ENCODE measurements at places on chromosomes 11 and 22. TPM values are rescaled to one million over a fixed set of nuclear protein-coding genes. Genes with fewer than 3 reads are reported as not detected.

DNA sequence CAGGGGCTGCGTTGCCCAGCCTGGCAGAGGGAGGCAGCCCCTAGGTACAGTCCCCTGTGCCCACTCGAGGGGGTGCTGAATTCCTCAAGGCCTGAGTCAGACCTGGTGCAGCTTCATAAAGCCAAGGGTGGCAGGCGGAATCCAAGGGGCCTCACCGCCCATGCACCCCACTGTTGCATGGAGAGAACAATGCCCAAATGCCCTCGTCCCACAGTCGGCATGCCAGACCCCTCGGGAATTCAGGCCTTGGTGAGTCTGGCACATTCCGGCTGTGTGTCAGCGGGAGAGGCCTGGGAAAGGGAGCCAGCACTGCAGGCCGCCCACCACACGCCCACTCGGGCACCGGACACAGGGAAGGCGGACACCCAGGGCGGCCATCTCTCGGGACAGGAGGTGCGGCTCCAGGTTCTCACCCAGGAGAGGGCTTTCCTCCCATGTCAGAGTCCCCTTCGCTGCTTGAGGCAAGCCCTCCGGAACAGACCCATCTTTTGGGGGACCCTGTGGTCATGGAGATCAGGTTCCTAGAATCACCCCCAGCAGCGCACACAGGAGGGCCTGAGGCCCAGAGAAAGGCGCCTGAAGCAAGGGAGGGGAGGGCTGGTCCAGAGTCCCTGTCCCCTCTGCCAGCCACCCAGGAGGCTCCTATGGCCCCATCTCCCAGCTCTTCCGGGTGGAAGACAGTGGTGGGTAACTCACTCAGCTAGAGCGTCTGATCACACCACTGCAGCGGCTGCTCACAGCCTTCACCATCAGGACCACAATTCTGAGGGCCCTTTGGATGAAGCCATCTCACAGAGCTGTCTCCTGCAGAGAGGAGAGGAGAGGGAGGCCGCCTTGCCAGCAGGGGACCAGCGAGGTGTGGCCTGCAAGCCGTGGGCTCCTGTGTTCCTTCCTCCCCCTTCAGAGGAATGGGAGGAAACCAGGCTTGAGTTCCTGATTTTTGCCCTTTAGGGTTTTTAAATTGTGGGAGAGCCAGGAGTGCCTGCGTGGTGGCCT lies 31.6 kb upstream of the KCNQ1OT1 start:
- ATAC-seq = no peak

GRCh38 chr11:6319001-6319703 lies 1.1 kb downstream of the CAVIN3 start:
- peak; percentile 21 for ATAC-seq

- no peak for ATAC-seq
Measured at GRCh38 chr11:102194257-102194656, 84.0 kb downstream of the YAP1 start.

DNA sequence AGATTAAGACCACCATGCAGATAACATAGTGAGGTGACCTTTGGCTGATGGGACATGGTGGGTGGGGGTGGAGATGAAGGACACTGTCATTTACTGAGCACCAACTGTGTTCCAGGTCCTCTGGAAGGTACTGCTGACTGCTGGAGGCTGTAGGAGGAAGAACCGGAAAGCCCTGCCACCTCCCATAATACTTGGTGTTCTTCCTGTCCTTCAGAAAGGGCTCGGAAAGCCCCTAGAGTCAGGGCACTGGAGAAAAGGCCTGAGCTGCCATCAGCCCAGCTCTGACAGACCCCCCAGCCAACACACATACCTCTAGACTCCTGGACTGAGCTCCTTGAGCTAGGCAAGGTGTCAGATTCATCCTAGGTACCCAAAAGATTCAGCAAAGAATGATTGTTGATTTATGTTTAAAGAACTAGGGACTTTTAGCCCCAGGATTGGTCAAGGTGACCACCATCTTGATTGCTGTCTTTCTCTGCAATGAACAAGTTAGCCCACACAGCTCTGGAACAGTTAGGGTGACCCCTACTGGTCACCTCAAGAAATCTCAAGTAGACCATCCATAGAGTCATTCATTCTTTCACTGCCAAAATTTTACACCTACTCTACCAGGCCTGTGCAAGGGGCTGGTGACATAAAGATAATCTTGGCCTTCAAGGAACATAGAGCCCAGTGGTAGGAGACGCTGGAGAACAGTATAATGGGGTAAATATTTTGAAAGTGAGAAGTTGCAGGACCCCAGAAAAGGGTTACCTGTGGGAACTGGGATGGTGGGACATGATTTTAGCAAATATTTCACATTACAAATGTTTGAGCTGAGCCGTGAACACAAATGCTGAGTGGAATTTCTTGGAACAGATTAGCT lies 39.4 kb downstream of the IRAG1 start:
- peak; percentile 61 for ATAC-seq

GRCh38 chr11:132058211-132058772 lies 687.9 kb downstream of the NTM start:
- no peak for ATAC-seq

DNA sequence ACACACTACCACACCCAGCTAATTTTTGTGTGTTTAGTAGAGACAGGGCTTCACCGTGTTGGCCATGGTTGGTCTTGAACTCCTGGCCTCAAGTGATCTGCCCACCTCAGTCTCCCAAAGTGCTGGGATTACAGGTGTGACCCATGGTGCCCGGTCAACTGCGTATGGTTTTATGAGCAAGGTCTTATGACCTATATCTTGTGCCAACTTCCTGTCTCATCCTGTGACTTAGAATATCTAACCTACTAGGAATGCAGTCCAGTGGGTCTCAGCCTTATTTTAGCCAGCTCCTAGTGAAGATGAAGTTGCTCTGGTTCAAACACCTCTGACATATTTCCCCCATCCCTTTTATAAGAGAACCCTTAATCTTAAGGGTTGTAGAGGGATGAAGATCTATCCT lies 66.1 kb upstream of the OR5AN1 start:
- no peak for ATAC-seq

GRCh38 chr22:25853078-25853477 lies 111.1 kb downstream of the MYO18B start:
- peak; percentile 45 for ATAC-seq

GRCh38 chr11:111476956-111477355 lies 35.2 kb downstream of the BTG4 start:
- no peak for ATAC-seq

GRCh38 chr11:2258501-2259465 lies 11.6 kb downstream of the ASCL2 start:
- no peak for ATAC-seq

DNA sequence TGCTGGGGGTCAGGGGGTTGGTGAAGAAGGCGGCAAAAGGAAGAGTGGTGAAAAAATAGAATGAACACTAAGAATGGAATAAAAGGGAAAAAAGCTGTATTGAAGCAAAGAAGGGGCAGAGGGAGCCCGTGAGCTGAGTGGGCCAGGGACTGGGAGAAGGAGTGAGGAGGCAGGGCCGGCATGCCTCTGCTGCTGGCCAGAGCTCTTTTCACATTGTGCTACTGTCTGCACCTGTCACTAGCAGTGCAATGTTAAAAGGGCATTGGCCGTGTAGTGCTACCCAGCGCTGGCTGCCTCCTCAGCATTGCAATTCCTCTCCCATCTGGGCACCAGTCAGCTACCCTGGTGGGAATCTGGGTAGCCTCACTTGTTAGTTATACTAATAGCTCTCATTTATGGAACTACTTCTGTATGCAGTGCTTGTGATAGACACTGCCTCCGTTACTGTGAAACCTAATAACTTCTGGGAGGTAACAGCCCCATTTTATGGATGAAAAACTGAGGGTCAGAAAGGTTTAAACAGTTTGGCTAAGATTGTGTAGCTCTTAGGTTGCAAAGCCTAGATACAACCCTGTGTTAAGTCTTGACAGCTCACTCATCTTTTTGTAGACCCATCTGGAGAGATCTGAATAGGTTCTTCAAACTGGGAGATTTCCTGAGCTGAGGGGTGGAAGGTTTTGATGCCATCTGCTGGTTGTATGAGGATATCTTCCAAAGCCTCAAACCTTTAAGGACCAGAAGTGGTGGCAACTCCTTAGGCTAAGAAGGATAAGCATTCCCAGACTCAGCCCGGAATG lies 8.5 kb downstream of the YPEL4 start:
- peak; percentile 38 for ATAC-seq

GRCh38 chr11:26698224-26698623 lies 23.6 kb downstream of the SLC5A12 start:
- no peak for ATAC-seq

GRCh38 chr11:43962383-43963278 lies 20.2 kb downstream of the C11orf96 start:
- ATAC-seq = no peak

- peak; percentile 14 for ATAC-seq
Measured at GRCh38 chr11:66543263-66544107, 2.4 kb downstream of the ZDHHC24 start.

GRCh38 chr11:46669711-46670139 lies 30.7 kb downstream of the ARHGAP1 start:
- no peak for ATAC-seq

GRCh38 chr11:88689548-88690240 lies 352.2 kb upstream of the CTSC start:
- peak; percentile 64 for ATAC-seq

DNA sequence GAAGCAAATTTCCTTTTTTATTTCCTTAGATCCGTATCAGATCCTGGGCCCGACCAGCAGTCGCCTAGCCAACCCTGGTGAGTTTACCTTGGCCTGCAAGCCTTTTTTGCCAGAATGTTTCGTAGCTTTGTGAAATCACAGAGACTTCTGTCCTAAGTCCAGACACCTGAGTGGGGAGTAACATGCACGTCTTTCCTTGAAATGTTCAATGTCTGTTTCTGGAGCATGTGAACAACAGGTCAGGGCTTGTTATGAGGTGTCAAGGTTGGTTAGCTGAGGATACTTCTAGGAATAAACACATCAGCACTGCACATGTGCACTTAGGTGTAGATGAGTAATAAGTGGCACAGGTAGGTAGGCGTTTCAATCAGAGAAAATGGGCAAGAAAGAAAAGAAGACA lies 58.0 kb downstream of the KCNJ1 start:
- ATAC-seq = peak; percentile 76

DNA sequence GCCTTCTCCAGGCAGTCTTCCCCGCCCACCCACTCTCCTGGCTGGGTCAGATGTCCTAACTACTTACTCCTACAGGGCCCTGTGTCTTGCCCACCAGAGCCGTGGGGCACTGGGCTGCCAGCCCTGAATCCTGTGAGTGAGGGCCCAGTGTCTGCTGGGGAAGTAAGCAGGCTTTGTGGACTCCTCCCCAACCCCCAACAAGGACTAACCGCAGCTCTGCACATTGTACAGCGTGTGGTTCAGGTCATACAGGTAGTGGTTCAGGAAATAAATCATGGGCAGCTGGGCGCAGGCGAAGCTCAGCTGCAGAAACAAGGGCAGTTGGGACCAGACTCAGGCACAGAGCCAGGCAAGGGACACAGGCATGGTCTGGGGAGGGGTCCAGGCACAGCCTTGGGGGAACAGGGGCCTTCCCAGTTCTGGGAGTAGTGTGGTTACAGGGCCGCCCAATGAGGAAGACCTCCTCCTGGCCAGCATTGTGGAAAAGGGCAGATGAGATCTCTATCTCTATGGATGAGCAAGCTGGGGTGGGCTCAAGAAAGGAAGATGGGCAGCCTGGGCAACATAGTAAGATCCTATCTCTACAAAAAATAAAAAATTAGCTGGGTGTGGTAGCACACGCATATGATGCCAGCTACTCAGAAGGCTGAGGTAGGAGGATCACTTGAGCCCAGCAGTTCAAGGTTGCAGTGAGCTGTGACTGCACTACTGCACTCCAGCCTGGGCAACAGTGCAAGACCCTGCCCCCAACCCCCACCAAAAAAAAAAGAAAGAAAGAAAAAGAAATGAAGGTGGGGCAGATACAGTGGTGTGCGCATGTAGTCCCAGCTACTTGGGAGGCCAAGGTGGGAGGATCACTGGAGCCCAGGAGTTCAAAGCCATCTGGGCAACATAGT lies 5.5 kb downstream of the UNC93B1 start:
- ATAC-seq = no peak

DNA sequence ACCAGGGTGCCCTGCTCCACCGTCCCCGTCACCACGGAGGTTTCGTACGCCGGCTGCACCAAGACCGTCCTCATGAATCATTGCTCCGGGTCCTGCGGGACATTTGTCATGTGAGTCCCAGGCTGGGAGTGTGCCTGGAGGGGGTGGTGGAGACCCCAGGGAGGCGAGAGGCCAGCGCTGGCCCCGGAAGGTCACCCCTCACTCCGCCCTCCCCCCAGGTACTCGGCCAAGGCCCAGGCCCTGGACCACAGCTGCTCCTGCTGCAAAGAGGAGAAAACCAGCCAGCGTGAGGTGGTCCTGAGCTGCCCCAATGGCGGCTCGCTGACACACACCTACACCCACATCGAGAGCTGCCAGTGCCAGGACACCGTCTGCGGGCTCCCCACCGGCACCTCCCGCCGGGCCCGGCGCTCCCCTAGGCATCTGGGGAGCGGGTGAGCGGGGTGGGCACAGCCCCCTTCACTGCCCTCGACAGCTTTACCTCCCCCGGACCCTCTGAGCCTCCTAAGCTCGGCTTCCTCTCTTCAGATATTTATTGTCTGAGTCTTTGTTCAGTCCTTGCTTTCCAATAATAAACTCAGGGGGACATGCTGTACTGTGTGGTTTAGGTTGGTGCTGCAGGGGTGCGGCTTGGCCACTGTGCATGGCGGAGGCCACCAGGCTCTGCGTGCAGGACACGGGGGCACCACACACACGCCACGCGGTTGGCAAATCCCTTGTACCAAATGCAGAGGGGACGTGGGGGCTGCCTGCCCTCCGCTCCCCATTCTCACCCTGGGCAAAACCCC lies 35.4 kb downstream of the MUC2 start:
- no peak for ATAC-seq

DNA sequence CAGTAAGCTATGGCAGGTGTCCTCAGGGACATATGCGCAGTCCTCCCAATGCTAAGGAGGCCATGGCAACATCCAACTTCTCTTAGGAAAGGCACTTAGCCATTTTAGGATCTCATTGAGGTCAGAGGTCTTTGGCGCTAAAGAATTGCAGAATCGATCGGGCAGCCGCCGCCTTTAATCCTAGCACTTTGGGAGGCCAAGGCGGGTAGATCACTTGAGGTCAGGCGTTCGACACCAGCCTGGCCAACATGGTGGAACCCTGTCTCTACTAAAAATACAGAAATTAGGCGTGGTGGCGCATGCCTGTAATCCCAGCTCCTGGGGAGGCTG lies 1.2 kb upstream of the CHID1 start:
- no peak for ATAC-seq

- ATAC-seq = no peak
Measured at GRCh38 chr11:99683933-99684332, 663.2 kb downstream of the CNTN5 start.

- ATAC-seq = no peak
Measured at GRCh38 chr11:17564687-17565042, 17.6 kb downstream of the OTOG start.

- no peak for ATAC-seq
Measured at GRCh38 chr11:125418396-125418795, 77.7 kb downstream of the FEZ1 start.

The BACE1 gene
- total RNA-seq = 17.5 TPM

The SLC17A6 gene
- not detected for total RNA-seq

The FXYD2 gene
- not detected for total RNA-seq

The PVALB gene
- total RNA-seq = not detected

The ROM1 gene
- 4.9 TPM for total RNA-seq

The MICAL3 gene
- total RNA-seq = 27.3 TPM
